NCI-H146 (cell line): ENCODE measurements at places on chromosomes 13 and 19.

DNA sequence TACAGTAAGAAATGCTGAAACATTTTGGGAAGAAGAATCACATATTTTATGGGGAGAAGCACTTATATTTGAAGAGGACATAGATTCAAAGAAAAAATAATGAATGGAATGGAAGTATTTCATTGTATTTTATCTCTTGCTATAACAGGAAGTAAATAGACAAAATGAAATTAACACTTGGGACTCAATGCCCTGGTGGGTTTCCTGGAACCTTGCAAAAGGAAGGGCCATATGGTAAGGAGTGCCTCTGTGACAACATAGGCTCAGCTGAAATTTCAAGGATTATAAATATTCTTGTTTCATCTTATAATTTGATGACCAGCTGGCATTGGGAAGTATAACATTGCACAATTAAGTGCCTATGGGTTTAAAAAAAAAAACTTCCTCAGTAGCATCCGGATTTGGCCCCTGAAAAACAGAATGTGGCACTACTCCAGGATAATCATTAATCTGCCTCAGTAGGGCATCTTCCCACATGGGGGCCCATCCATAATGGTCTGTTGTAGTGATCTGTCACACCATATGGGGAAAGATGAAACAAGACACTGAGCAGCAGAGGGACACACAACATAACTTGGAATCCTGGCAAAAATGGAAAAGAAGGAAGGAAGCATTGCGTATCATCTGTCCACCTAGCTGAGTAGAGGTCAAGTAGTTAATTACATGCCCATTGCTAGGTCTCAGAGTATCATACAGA, 321.6 kb downstream of the NDFIP2 start:
- DNase-seq: no peak

GRCh38 chr19:38134540-38135149, 89.4 kb downstream of the DPF1 start:
- peak; percentile 40 for DNase-seq

DNA sequence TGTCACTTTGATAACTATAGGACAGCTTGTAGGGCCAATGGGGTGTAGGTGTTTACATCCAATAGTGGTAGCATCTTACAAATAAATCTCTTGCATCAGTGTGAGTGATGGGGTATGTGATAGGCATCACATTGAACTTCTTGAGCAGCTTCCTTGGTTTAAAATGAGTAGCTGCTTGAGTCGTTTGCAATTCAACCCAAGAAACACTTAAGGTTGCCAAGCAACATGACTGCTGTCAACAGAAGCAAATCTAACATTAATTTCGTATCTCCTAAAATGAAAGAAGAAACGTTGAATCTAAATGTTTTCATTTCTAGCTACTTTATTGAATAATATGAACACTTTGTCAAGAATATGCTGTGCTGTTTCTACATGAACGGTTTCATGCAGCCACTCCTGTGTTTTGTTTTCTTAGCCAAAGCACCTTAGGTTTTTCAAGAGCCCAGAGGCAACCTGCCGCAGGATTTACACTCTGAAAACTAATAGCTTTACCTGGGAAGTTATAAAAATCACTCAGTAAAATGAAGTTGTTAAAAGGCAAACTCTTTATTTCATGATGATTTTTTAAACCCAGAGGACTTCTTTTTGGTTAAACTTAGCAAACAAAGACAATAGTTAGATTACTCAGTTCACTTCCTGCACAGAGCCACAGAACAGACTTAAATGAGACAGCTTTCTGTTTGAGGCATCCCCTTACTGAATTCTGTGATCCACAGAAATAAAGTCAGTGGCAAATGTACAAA, 305.2 kb downstream of the MTUS2 start:
- no peak for DNase-seq

DNA sequence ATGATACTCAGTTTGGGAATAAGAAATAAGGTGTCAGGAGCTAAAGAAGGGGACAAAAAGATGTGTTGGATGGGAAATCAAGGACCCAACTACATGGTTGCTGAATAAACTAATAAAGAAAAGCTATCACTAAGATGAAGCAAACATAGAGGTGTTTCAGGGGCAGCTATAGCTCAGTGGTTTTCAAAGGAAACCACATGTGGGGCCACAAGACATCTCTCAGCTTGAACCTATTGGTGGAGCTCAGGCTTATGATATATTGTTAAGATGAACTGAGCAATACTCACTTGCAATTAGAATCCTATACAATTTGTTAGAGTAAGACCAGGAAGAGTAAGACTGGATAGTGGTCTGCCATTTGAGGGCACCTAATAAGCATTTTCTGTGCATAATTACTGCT, 45.1 kb upstream of the SPRY2 start:
- no peak for DNase-seq

- DNase-seq: peak; percentile 11
Measured at GRCh38 chr19:50639121-50640112, at the start of gene SYT3. Gene SYT3, minus strand, starts transcription at chr19:50639881. Its CDS starts 2,470 bp downstream, at chr19:50637411.

DNA sequence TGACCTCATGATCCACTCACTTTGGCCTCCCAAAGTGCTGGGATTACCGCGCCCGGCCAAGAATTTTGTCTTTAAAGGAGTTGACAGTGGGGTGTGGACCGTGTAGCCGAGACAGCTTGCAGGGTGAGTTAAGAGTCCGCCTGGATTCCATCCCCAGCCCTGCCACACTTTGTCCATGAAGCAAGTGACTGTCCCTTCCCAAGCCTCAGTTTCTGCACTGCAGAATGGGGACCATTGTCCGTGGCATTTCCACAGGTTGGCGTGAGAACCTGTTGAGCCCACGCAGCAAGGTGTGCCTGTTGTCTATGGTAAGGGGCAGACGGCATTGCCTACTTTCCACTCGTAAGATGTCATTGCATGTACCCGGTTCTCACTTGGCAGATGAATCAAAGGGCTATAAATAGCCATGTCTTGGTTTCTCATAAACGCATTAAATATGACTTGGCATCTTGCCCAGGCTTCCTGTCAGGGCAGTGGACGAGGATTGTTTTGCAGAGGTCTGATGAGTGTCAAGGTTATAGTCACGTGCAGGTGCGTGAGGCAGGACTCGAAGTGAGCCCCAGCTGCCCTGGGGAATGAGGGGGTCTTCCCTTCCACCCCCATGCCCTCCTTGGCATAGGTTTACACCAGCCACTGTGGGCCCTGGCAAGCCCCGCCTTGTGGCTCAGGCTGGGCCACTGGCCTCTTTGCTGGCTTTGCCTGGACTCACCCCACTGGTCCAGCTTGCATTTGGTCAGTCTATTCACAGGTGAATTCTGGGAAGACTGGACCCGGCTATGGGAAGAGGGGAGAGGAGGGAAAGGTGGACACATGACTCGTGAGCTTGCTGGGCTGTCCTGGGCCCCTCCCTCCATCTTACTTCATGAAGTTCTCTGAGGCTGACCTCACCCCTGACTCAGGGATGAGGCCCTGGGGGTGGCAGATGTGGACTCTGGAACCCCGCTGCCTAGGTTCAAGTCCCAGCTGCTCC, 14.6 kb downstream of the FAM187B start:
- DNase-seq: peak; percentile 82

DNA sequence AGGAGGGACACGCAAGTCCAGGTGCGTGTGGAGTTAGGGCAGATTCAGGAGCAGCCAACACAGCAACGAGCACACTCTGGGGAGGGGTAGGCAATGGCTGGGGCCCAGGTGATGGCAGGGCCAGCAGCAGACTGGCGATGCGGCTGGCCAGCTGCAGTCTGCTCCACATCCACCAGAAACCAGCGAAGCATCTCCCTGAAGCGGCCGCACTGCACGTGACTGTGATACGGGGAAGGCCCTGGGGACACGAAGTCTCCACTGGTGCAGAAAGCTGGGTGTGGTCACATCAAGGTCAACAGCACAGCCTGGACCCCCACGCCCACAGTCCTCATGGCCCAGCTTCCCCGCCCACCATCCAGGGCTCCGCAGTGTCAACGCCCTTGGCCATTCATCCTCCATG, 21.3 kb upstream of the EPHX3 start:
- no peak for DNase-seq

- DNase-seq: no peak
Measured at GRCh38 chr13:25172303-25172630, 179 bp upstream of the AMER2 start.

DNA sequence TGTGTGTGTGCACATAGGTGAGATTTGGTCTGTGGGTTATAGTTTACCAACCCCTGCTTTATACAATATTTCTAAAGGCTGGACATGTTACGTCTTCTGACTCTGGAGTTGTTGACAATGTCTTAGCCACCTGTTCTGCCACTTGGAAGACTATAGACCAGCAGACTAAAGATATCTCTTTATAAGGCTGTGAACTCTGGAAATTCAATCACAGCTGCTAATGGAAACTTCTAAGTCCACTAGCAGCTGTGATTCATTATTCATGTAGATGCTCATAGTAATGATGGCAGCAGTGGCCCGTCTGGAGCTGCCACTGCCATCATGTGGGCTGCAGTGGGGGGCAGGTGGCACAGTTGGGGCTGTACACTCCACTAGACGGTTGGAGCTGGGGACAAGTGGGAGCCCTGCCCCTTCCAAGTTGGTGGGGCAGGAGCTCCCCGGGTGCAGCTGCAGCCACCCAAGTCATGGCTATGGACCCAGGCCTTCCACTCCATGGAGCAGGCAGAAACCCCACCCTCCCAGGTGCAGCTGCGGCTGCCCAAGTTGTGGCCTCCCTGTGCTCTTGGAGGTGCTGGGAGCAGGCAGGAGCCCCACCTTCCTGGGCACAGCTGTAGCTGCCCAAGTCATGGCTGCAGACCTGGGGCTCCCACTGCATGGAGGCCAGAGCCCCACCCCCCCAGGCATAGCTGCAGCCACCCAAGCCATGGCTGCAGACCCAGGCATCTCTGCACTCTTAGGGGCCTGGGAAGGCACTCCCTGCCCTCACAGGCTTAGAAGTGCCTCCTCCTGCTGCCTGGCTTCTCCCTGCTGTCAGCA, 8.8 kb downstream of the IGFL4 start:
- DNase-seq: no peak

- peak; percentile 3 for DNase-seq
Measured at GRCh38 chr13:63438951-63439350, 2023.3 kb upstream of the PCDH20 start.

DNA sequence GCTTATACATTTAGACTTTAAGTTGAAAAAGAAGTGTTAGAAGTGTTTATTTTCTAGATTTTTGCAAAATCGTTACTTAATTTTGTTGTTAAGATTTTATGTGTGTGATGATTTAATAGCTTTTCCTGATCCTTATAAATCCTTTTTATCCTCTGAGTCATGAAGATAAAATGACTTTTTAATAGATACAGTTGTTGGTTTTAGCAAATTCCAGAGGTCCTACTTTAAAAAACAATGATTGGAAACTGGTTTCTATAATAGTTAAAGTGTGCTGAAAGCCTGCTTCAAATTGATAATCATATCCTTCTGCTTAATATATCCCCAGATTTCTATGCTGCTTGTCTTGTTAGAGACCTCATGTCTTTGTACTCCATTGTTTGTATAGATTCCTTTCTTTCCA, 39.0 kb downstream of the RNASEH2B start:
- DNase-seq: no peak

GRCh38 chr13:98479496-98480003, 97.4 kb downstream of the STK24 start:
- DNase-seq: no peak

GRCh38 chr19:49957262-49957915, 3.6 kb downstream of the SIGLEC11 start:
- no peak for DNase-seq

DNA sequence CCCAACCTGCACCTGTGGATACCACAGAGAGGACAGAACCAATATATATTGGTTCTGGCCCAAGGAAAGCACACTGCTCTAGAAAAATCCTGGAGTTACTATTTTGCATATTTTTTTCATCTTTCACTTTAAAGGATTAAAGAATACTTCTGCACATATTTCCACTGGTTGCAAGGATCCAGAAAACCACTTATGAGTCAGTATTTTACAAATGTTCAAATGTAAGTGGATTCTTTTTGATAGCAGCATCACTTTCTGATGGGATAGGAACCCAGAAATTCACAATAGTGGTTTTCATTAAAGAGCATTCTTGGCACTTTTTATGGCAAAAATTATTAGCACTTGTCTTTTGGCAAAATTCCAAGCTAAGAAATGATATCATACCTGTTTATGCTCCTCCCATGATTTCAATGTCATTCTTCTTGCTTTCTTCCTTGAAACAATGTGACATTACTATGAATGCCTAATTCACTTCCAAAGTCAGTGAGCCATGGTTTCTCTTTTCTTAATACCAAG, 38.2 kb downstream of the MZT1 start:
- DNase-seq: no peak

- DNase-seq: no peak
Measured at GRCh38 chr13:103078158-103078557, 11.9 kb upstream of the SLC10A2 start.

GRCh38 chr13:27997904-27998522, 9.5 kb upstream of the URAD start:
- peak; percentile 16 for DNase-seq

- no peak for DNase-seq
Measured at GRCh38 chr13:74280093-74280794, 146.0 kb upstream of the KLF12 start.

DNA sequence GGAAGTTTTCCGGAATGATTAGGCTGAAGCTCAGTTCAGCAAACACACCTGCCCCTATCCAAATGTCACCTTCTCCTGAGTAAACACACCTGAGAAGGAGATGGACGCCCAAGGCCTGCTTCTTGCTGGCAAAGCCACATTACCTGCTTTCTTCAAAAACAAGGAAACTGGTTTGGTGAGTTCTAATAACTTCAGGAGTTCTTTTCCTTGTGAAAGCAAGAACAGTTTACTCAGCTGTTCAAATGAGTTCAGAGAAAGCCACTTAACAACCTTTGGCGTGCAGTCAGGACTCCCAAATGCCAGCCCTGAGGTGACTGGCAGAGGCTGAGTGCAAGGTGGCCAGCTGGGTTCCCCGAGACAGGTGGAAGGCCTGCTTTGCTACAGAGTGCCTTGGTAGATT, 160.5 kb downstream of the STK24 start:
- peak; percentile 92 for DNase-seq

GRCh38 chr13:98923641-98924397, 54.0 kb downstream of the DOCK9 start:
- DNase-seq: no peak

DNA sequence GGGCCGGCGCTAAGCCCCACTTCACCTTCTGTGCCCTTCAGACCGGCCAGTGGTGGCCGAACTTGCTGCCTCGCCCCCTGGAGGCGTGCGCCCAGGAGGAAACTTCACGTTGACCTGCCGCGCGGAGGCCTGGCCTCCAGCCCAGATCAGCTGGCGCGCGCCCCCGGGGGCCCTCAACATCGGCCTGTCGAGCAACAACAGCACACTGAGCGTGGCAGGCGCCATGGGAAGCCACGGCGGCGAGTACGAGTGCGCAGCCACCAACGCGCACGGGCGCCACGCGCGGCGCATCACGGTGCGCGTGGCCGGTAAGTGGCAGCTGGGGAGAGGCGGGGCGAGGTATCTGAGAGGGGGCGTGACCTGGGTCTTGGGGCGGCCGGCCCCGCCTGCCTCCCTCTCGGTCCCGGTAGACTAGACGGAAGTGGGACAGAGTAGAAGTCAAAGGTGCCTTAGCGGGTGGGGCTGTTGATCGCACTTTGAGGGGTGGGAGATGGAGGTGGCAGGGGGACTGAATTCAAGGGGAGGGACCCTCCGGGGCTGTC, 5.6 kb downstream of the ICAM5 start:
- no peak for DNase-seq

- no peak for DNase-seq
Measured at GRCh38 chr13:75186379-75186778, 295.6 kb downstream of the TBC1D4 start.

GRCh38 chr19:13938301-13939064, at the start of gene PODNL1:
Gene PODNL1, minus strand, starts transcription at chr19:13938417. Its CDS starts 236 bp downstream, at chr19:13938181.
- DNase-seq: no peak

GRCh38 chr13:57630661-57631595, 616 bp upstream of the PCDH17 start:
- peak; percentile 65 for DNase-seq

- no peak for DNase-seq
Measured at GRCh38 chr13:26168237-26168814, 53.8 kb downstream of the RNF6 start.

- no peak for DNase-seq
Measured at GRCh38 chr13:21924958-21925357, 254.1 kb downstream of the FGF9 start.
